ENCODE measurements at places on chromosomes 4 and X. TPM values are rescaled to one million over a fixed set of nuclear protein-coding genes. Genes with fewer than 3 reads are reported as not detected.

DNA sequence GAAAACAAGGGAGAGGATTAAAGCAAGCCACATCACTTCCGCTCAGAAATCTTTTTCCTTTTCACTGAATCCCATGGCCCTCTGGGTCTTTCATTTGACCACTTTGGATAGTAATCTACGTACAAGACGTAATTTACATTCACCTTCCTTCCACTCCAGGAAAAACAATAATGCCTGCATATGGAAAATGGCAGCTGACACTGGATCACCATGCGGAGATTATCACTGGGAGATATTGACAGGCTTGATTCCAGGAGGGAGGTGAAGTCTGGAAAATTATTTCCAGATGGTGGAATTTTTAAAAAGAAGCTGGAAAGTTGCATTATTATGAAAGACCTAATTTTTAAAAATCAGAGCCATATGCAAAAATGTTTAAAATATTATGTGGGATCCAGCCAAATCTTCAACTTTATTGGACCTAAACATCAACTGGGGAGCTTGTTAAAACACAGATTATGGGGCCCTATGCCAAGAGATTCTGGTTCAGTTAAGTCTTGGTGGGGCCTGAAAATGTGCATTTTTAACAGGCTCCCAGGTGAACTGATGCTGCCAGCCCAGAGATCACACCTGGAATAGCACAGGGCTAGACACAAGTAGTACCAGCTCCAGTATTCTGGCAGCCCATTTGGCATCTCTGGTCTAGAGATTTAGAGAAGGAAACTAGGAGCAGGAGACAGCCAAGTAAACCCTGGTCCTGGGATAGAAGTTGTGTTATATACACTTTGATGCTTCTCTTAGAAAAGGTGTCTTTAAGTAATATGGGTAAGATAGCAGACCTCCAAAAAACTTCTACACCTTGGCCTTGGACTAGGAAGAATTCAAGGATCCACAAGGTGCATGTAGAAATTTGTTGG lies 290.3 kb upstream of the LDB2 start:
- DNase-seq = peak; percentile 87

DNA sequence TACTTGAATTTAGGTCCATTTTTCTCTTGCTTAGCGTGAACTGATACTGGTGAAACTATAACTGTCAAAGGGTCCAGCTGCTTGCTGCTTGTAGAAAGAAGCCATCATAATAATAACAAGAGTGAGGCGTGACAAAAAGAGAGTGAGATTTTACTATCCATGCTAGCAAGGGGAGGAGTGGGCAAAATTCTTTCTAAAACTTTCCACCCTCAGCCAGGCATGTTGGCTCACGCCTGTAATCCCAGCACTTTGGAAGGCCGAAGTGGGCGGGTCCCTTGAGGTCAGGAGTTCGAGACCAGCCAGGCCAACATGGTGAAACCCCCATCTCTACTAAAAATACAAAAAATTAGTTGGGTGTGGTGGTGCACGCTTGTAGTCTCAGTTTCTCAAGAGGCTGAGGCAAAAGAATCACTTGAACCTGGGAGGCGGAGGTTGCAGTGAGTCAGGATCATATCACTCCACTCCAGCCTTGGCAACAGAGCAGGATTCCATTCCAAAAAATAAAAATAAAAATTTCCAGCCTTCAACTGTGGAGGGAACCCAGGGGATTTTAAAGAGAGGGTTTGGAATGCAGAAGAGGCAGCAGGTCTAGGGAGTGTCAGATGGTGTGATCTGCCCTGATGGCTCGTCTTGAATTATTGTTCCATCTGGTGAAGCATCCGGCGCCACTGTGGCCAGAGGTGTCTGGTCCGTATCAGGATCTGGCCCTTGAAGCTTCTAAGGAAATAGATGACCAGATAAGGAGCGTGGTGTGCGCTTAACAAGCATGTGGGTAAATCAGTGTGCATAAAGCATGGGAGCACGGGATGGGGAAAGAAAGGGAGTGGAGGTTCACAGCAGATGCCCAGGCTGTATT lies 51.8 kb downstream of the LRP2BP start:
- no peak for DNase-seq

GRCh38 chr4:127748957-127749356 lies 18.8 kb downstream of the SLC25A31 start:
- DNase-seq = no peak

The MAGEA10 gene
- polyA plus RNA-seq = not detected

DNA sequence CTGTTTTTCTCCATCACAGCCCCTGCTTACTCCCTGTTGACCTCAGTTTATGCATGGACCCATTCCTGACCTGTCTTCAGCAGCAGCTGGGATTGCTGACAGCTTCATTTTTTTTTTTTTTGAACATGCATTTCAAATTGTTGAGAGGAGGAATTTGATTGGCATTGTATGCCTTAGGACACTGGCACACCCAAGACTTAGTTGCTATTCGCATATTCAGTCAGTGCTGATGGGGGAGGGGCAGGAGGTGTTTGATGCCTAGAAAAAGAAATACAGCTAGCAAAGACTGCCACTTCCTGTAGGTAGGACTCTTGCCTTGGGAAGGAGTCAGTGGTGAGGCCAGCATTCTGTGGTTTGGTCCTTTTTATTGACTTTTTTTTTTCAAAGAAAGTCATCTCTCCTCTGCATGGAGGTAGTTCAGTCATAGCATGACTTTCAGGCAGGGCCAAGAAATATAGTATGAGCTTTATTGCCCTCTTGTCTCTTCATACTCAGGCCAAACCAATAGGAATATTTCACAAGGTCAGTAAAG lies 33.6 kb upstream of the XK start:
- no peak for DNase-seq

- DNase-seq = no peak
Observed at GRCh38 chrX:119688911-119689321, 4.1 kb downstream of the SEPTIN6 start.

DNA sequence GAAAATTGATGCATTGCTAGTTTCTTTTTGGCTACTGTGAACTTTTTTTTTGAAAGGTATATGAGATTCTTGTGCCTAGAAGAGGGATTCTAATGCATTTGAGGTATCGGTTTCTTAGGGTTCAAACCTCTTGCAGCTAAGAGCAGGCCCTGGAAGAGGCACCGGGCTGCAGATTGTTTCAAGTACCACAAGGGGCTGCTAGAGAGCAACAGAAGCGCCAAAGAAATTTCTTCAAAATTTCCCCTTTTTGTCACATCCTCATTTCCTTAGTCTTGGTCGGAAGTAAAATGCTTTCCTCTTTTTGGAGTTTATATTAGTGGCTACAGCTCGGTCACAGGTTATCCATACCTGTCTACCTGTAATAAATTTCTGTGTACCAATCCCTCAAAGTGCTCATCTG lies 89.8 kb downstream of the PDGFRA start:
- peak; percentile 27 for DNase-seq

Measured in muscle of arm (tissue), 14 donors.